Gastroesophageal sphincter (tissue), 4 donors: ENCODE measurements at places on chromosomes 13 and 19.

GRCh38 chr13:88801361-88801760 lies 1130.2 kb downstream of the SLITRK5 start:
- ATAC-seq, result no peak
- no peaks in the 10 kb centered on the region for H3K36me3 ChIP-seq
- H3K4me1 ChIP-seq, result no peaks in the 10 kb centered on the region
- H3K4me3 ChIP-seq, result no peak overlapping the region
- no peak overlapping the region for H3K27ac ChIP-seq

DNA sequence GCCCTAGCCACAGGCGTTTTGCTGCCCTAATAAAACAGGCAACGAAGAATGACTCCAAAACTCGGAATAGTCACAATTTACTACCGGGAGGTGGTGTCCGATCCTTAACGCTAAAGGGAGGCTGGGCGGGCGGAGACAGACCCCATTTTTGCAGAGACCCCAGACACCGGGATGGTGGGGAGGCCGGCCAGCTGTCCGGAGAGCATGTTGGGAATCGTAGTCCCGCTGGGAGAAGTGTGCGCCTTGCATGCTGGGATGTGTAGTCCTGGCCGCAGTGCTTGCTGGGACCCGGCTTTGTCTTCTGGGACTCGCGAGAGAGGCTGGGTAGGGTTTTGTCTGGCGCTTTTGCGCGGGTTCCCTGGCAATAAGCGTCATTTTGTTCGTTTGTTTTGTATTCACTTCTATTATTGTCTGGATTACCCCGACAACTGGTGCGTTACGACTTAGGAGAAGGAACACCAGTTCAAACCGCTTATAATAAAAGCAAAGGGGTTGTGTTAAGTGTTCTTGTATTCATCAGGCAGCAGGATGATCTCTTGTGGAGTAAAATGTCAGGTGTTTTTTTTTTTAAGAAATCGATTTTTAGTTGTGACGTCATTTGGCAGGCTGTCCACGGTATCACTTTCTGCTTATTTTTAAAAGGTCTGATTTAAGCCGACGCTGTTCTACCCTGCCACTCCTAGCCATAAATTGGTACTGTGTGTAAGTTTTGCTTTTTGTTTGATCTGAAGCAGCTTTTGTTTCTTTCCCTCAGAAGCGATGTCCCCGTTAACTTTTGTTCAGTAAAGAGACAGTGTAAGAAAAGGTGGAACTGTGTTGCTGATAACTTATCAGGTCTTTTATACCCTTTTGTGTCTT lies 676 bp upstream of the HSPH1 start:
- H3K4me3 ChIP-seq, result peak overlapping the region; percentile 86
- H3K27ac ChIP-seq, result peak overlapping the region; percentile 80
- H3K4me1 ChIP-seq, result peaks cover 33% of the 10 kb centered on the region
- no peaks in the 10 kb centered on the region for H3K27me3 ChIP-seq

DNA sequence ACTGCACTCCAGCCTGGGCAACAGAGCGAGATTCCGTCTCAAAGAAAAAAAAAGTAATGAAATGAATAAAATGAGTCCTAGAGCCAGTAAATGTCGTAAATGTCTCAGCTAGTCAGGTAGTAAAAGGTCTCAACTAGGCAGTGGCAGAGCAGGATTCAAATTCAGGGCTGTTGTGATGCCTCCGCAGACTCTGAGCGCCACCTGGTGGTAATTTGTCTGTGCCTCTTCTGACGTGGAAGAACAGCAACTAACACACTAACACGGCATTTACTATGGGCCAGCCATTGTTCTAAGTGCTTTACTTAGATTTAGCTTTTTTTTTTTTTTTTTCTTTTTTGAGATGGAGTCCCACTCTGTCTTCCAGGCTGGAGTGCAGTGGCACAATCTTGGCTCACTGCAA lies 30.2 kb downstream of the CYP2F1 start:
- H3K27ac ChIP-seq, result no peak overlapping the region
- ATAC-seq, result peak; percentile 71
- no peak overlapping the region for H3K4me3 ChIP-seq

GRCh38 chr19:51462276-51462675 lies 4.0 kb upstream of the SIGLEC8 start:
- ATAC-seq, result no peak
- H3K27me3 ChIP-seq, result peaks cover 76% of the 10 kb centered on the region
- no peaks in the 10 kb centered on the region for H3K4me1 ChIP-seq

DNA sequence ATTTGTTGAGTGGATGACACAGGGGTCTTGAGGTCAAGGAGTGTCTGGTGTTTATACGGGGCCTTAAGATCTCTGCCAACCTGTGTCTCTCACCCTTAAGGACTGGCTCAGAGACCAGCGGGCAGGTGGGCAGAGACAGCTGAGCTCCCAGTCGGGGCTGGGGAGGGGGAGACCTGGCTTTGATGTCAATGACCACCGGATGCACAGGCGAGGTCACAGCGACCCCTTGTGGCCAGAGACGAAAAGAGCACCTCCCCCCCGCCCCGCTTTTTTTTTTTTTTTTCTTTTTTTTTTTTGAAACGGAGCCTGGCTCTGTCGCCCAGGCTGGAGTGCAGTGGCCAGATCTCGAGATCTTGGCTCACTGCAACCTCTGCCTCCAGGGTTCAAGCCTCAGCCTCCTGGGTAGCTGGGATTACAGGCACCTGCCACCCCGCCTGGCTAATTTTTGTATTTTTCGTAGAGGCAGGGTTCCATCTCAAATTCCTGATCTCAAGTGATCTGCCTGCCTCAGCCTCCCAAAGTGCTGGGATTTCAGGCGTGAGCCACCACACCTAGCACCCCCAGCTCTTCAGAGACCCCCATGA lies 12.1 kb upstream of the KLK14 start:
- H3K4me1 ChIP-seq, result peaks cover 12% of the 10 kb centered on the region
- ATAC-seq, result no peak
- peaks cover 20% of the 10 kb centered on the region for H3K36me3 ChIP-seq

- no peak overlapping the region for H3K4me3 ChIP-seq
- peaks cover 32% of the 10 kb centered on the region for H3K27me3 ChIP-seq
- H3K27ac ChIP-seq, result no peak overlapping the region
These were observed 5.0 kb downstream of the EPHX3 start for GRCh38 chr19:15227261-15227660.

DNA sequence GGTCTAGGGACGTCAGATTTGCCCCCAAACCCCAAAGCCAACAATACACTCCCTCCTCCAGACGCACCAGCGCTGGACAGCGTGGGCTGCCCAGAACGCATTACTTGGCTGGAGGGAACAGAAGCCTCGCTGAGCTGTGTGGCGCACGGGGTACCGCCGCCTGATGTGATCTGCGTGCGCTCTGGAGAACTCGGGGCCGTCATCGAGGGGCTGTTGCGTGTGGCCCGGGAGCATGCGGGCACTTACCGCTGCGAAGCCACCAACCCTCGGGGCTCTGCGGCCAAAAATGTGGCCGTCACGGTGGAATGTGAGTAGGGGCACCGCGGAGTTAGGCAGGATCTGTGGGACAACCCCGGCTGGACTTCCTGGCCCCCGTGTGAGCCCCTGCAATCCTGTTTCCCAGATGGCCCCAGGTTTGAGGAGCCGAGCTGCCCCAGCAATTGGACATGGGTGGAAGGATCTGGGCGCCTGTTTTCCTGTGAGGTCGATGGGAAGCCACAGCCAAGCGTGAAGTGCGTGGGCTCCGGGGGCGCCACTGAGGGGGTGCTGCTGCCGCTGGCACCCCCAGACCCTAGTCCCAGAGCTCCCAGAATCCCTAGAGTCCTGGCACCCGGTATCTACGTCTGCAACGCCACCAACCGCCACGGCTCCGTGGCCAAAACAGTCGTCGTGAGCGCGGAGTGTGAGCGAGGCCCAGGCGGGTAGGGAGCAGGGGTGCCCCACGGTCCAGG lies 4.0 kb downstream of the ICAM5 start:
- peaks cover 48% of the 10 kb centered on the region for H3K4me1 ChIP-seq
- peaks cover 100% of the 10 kb centered on the region for H3K27me3 ChIP-seq
- no peak overlapping the region for H3K27ac ChIP-seq
- no peak for ATAC-seq
- H3K4me3 ChIP-seq, result no peak overlapping the region

DNA sequence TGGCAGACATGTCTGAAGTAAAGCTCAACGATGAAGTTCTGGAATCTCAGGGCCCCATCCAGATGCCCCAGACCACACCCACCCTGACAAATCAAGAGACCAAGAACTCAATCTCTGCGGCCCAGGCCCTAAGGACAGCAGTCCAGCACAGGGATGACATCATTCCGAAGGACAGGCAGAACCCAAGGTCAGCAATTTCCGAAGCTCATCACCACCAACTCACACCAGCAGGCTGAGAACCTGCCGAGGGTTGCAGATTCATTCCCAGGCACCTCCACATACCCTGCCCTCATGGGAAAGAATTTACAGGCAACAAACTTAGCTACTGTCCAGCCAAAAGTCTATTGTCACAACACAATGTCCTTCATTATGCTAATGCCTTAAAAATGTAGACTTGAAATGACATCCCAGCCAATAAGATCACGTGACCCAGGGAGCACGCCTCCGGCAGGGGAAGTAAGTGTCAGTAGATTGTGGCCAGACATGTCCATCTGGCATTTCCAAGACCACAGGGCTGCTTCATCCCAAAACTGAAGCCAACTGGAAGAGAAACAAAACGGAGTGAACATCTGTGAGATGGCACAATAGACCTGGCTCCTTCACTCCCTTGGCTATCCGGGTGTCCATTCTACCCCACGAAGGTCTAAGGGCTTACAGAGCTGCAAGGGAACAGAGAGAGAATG lies 98.8 kb downstream of the CRYL1 start:
- no peaks in the 10 kb centered on the region for H3K4me1 ChIP-seq
- no peaks in the 10 kb centered on the region for H3K27me3 ChIP-seq
- no peak for ATAC-seq
- peaks cover 76% of the 10 kb centered on the region for H3K36me3 ChIP-seq
- H3K27ac ChIP-seq, result no peak overlapping the region
- H3K4me3 ChIP-seq, result no peak overlapping the region

- no peak for ATAC-seq
- no peaks in the 10 kb centered on the region for H3K4me1 ChIP-seq
- H3K27me3 ChIP-seq, result no peaks in the 10 kb centered on the region
- no peaks in the 10 kb centered on the region for H3K36me3 ChIP-seq
- H3K4me3 ChIP-seq, result no peak overlapping the region
These were observed 118.4 kb downstream of the GPC6 start for GRCh38 chr13:93345024-93345423.

- no peak for ATAC-seq
- no peaks in the 10 kb centered on the region for H3K27me3 ChIP-seq
These were observed 58.1 kb upstream of the KLF2 start for GRCh38 chr19:16266586-16266942.

DNA sequence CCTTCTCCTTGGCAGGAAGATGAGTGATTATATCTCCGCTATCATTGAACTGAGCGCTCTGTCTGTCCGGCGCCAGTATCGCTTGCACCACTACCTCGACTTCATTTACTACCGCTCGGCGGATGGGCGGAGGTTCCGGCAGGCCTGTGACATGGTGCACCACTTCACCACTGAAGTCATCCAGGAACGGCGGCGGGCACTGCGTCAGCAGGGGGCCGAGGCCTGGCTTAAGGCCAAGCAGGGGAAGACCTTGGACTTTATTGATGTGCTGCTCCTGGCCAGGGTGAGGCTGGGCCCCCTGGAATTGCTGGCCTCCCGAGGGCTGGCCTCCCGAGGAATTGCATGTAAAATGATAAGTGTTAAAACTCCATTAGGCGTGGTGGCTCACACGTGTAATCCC lies 32.1 kb downstream of the CYP4F22 start:
- H3K27me3 ChIP-seq, result peaks cover 48% of the 10 kb centered on the region
- no peaks in the 10 kb centered on the region for H3K36me3 ChIP-seq

- no peak overlapping the region for H3K4me3 ChIP-seq
- H3K27ac ChIP-seq, result no peak overlapping the region
- H3K27me3 ChIP-seq, result peaks cover 75% of the 10 kb centered on the region
- H3K36me3 ChIP-seq, result no peaks in the 10 kb centered on the region
These were observed 920 bp upstream of the SIGLEC7 start for GRCh38 chr19:51141181-51141580.

- no peak overlapping the region for H3K4me3 ChIP-seq
- no peak overlapping the region for H3K27ac ChIP-seq
- peaks cover 9% of the 10 kb centered on the region for H3K4me1 ChIP-seq
- no peaks in the 10 kb centered on the region for H3K36me3 ChIP-seq
These were observed 28.9 kb downstream of the FRY start for GRCh38 chr13:32060401-32060878.

DNA sequence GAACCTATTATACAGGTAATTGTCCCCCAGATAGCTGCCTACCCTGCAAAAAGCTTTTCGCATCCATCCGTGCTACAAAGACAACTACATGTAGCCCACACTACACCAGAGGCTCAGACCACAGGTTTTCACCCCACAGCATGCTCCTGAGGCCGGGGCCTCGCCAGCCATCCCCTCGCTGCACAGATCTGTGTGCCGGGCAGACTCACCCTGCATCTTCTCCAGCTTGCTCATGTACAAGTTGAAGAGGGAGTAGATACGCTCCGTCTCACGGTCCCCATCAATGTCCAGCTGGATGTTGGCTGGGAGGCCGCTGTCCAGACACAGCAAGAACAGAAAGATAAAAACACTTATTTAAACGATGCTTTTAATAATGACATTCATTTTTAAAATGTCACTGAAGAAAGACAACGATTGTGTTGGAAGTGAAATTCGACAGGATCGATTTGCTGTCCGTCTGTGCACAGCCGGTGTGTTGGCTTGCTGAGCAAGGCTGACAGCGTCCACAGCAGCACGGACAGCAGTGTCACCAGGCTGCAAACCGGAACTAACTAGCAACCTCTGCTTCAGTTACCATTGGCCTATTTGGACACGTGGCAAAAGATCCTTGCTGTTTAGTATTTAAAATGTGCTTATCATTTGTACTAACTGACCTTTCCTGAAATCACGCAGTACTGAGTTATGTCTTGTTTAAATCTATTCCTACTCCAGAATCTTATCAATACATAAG lies 18.6 kb upstream of the C13orf46 start:
- no peak for ATAC-seq
- H3K36me3 ChIP-seq, result peaks cover 69% of the 10 kb centered on the region
- no peaks in the 10 kb centered on the region for H3K4me1 ChIP-seq
- no peaks in the 10 kb centered on the region for H3K27me3 ChIP-seq

DNA sequence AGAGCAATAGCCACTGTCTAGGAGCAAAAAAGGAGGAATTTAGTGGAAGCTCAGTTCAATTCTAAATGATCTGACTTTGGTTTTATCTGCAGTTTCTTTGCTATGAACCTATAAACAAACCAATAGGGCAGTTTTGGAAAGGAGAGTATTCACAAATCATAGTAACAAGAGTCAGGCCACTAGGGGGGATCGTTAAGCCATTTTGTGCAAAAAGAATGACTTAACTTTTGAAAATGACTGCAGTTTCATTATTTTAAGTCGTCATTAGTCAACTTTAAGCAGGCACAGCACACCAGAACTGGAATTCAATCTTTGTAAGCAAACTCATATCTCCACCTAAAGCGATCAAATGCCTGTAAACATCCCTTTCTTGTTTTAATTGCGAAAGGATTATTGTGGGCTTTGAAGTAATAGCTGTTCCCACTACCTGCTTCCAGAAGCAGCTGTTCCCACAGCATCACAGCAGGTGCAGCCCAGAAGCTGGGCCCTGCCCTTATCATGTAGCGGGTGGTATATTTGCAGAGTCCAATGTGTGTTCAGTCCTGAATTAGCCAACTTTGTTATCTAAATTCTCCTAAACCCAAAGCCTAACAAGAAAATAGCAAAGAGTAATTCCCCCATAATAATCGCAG lies 51.5 kb downstream of the SOX21 start:
- no peak for ATAC-seq
- H3K4me3 ChIP-seq, result no peak overlapping the region
- no peak overlapping the region for H3K27ac ChIP-seq
- no peaks in the 10 kb centered on the region for H3K4me1 ChIP-seq
